Motor neuron (in vitro differentiated cells): ENCODE measurements at places on chromosomes 4 and X.

GRCh38 chrX:111504941-111505340 is 6.5 kb upstream of the SERTM2 start:
- ATAC-seq: no peak

DNA sequence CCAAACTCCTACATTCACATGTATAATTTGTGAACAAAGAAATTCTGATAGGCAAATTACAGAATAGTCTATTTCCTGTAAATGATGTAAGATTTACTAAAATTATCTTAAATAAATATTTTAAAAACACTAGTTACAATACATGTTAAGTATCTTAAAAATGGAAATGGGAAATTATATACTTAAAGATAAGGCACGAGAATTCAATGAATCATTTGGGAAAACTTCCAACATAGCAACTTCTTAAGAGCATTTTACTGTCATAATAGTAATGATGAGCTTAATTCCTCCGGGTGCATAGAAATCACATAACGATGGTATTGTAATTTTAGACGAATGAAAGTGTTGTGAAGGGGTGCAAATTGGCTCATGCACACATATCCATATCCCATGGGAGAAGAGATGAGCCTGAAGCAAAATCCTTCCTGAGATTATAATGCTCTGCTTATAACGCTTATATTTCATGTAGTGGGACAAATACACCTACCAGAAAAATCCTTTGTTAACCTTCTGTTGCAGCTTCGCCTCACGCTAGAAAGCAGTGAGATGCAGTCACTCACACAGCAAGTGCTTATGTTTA is 873.5 kb downstream of the PDHA2 start:
- no peak for ATAC-seq

DNA sequence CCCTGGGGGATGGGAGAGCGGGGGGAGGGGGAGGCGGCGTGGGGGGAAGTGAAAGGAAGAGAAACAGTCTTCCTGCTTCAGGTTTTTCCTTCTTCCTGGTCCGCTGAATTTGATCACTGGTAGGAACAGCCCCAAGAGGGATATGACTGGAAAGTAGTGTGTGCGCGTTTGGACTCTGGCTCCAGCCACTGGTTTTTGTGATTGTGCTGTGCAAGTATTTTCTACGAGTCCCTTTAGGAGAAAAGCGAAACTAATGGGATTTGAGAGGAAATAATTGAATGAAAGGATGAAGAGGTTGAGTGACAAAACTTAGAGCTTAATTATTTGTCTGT is 836 bp downstream of the PRRG1 start:
- no peak for ATAC-seq

DNA sequence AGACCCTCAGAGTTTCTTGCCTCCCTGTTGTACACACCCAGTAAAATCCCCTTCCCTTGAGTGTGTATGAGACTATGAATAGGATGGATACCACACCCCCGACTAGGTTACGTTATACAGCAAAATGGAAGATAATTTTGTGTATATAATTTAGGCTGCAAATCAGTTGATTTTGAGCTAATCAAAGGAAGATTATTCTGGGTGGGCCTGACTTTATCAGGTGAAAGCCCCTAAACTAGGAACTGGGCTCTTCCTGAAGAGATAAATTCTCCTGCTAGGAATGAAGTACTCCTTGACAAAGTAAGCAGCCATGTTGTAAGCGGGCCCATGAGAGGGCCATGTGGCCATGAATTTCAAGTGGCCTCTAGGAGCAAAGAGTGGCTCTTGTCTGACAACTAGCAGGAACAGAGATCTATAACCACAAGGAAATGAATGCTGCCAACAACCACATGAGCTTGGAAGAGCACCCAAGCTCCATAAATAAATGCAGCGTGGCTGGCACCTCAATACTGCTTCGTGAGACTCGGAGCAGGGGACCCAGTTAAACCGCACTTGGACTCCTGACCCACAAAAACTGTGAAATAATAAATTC is 646.4 kb downstream of the IL1RAPL1 start:
- ATAC-seq: no peak

DNA sequence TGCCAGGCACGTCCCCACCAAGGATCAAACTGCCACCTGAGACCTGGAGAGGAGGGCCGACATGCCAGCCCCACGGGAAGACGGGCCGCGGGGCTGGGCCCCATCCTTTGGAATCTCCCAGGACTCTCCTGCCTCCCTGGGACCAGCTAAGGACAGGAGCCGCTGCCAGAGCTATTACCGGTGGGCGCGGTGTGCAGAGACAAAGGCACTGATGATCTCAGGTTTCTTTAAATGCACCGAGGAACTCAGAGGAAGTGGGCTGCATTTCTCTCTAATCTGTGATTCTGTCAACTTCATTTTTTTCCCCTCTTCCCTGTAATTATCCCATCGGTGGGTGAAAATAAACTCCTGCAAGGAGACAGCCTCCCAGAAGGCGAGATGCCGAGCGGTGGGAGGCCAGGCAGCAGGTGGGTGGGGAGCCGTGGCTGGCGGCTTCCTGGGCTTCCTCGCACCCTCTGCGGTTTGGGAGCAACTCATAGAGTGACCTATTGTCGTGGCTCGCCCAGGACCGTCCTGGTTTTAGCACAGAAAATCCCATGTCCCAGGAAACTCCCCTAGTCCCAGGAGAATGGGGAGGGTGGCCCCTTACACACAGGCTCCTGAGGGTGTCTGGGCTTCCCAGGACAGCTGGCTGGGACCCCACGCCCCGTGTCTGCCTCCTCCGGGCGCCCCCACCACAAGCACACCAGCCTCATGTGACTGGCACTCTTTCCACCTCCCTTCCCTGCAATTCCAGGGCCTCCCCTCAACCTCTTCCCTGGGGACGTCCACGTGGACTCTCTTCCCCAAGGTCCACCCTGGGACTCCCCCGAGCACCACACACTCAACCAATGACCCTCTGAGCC is 62.3 kb upstream of the ADRA2C start:
- no peak for ATAC-seq

DNA sequence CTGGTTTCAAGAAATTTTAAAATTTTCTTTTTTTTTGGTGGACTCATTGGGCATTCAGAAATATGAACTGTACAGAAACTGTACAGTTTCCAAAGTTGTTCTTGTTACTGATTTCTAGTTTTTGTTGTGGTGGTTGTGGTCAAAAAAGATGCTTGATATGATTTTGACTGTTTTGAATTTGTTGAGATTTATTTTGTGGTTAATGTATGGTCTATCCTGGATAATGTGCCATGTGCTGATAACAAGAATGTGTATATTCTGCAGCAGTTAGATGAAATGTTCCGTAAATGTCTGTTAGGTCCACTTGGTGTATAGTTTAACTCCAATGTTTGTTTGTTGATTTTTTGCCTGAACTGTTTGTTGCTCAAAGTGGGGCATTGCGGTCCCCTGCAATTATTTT is 127.6 kb upstream of the NUDT6 start:
- ATAC-seq: no peak

DNA sequence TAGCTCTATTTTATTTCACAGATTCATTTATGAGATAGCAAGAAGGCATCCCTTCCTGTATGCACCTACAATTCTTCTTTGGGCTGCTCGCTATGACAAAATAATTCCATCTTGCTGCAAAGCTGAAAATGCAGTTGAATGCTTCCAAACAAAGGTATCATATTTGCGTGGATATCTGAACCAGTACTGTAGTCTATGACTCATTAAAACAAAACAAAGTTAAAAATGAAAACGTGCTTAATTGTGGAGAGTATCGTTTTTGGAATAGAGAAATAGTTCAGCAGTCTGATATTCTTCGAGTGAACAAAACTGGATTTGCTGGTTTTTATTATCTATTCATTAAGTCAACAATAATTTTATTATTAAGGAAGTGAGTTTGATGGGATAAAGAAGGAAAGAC is 6.3 kb downstream of the AFP start:
- ATAC-seq: no peak
